ENCODE measurements at places on chromosomes 6 and 20. TPM values are rescaled to one million over a fixed set of nuclear protein-coding genes. Genes with fewer than 3 reads are reported as not detected.

Gene RBPJL
- not detected for total RNA-seq

DNA sequence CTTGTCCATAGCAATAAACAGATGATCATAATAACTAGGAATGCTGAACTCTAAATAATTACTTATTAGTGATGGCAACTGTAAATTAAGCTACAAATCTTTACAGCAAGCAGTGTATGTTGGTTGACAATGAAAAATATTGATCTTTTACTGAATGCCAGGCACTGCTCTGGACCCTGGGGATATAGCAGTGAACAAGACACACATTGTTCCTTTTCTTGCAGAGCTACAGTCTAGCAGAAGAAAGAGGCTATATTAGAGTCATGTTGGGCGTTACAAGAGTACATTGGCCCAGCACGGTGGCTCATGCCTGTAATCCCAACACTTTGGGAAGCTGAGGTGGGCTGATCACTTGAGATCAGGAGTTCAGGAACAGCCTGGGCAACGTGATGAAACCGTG, 11.5 kb downstream of the PXT1 start:
- no peaks in the 10 kb centered on the region for H3K36me3 ChIP-seq
- DNase-seq = no peak
- no peak overlapping the region for H3K27ac ChIP-seq

DNA sequence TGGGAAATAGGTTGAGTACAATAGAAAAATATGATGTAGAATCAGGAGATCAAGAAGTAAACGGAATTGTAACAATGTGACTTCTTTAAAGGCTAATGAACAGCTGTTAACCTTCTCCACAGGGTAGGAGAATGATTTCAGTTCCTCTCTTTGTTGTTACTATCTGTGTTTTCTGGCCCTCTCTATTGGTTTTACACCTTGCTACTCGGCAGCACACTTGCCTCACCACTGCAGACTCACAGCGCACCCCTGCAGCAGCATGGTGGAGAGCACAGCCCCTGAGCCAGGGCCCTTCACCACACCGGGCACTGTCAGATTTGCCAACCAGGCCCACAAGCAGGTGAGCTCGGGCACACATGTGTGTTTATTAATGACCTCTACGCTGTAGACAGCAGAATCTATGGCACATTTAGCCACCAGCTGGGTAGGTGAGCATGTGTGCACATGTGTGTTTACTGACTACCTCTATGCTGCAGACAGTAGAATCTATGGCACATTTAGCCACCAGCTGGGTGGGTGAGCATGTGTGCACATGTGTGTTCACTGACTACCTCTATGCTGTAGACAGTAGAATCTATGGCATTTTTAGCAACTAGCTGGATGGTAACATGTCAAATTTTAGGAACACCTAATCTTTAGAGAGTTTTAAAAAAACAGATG, 16.8 kb downstream of the SFT2D1 start:
- no peaks in the 10 kb centered on the region for H3K27me3 ChIP-seq
- H3K4me1 ChIP-seq = no peaks in the 10 kb centered on the region
- no peak overlapping the region for H3K4me3 ChIP-seq
- peaks cover 69% of the 10 kb centered on the region for H3K36me3 ChIP-seq

DNA sequence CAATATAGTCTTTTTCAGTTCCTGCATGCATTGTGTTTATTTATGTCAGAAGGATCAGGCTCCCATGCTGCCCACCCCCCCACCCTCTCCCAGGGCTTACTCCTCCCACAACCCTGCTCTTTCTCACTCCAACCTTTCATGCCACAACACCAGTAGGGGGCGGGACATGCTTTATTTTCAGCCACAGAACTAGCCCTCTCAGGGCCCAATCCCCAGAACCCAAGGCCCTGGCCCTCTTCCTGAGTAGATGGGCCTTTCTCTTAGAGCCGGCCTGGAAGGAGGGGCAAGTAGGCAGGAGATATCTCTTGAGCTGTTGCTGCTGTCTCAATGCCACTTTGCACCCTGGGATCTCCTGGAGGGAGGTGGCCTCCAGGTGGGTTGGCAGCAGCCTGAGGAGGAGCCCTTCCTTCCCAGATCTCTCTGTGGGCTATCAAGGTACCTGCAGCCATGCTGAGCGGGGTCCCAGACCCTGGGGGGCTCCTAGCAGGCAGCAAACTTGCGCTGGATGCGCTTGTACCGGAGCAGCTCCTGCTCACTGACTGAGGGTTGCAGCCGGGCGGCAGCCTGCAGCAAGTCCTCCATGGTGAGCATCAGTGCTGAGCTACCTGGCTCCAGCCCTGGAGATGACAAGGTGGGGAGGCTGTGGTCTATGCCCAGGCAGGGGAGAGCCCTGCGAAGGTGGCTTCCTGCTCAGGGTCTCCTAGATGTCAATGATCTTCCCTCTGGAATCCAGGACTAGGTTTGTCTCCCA, 3.5 kb downstream of the GNMT start:
- no peak for DNase-seq
- peaks cover 43% of the 10 kb centered on the region for H3K36me3 ChIP-seq

- H3K4me1 ChIP-seq = no peaks in the 10 kb centered on the region
- H3K36me3 ChIP-seq = no peaks in the 10 kb centered on the region
- DNase-seq = no peak
- H3K27ac ChIP-seq = no peak overlapping the region
- H3K27me3 ChIP-seq = no peaks in the 10 kb centered on the region
Measured at GRCh38 chr6:46203391-46204177, 32.8 kb upstream of the ENPP5 start.

GRCh38 chr6:137277971-137278637, 58.9 kb upstream of the IFNGR1 start:
- no peak for DNase-seq
- H3K4me3 ChIP-seq = no peak overlapping the region
- H3K27ac ChIP-seq = no peak overlapping the region
